ENCODE measurements at places on chromosomes 3 and 15.
A peak's percentile ranks its signal among the peaks of the same experiment; 100 is the strongest.

- no peak for DNase-seq
Observed at GRCh38 chr15:92812271-92812670, 87.9 kb upstream of the CHD2 start.

DNA sequence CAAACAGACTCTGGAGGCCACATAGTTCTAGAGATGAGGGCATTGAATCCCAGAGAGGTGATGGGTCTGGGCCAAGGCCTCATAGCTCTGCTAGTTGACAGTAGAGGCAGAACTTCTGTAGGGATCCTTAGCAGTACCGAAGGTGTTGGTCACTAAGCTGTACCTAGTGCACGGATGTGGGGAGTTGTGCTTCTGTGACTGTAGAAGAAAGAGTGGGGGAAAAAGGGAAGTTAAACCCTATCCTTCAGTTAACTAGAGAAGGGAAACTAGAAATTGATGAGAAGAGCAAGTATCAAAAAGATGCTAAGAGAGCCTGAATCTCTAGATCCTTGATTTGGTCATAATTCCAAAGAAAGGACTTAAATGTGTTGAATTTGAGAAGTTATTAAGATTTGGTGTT lies 186.7 kb downstream of the NFKBIZ start:
- DNase-seq: no peak

DNA sequence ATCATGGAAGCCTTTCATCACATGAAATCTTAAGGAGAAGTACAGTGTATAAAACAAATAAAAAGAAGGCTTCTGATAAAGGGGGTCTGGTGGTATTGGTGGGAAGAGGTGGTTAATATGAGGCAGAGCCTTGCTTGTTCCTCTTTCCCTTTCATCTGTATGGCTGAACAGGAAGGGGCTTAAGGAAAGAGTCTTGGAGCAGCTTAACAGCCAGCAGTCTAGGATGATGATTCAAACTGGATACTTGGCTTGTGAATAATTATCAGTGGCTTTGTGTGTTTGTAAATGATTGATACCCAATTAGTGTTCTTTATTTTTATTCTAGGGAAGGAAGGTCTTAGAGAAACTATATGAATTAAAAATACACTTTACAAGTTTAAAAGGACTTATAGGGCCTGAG lies 29.1 kb upstream of the TCAIM start:
- DNase-seq: no peak

- no peak for DNase-seq
Observed at GRCh38 chr3:196115678-196116083, 33.8 kb upstream of the TFRC start.

DNA sequence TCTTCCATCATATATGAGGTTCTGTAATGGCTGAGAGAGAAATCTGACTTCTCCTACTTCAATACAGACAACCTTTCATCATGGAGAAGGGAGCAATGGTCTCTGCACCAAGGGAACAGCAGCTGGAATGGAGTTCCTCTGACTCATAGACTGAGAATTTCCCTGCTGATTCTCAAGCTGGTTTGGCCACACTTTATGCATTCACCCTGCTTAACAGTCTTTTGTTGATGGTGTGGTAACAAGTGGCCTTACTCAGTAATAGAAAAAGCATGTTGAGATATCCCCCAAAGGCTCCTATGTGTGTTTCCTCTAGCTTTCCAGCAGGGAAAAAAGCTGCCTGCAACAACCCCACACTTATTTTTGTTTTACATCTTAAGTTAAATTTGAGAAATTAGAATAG lies 138.1 kb downstream of the GREM1 start:
- peak; percentile 93 for DNase-seq

- no peak for DNase-seq
Observed at GRCh38 chr15:98941595-98942255, 65.9 kb downstream of the PGPEP1L start.

DNA sequence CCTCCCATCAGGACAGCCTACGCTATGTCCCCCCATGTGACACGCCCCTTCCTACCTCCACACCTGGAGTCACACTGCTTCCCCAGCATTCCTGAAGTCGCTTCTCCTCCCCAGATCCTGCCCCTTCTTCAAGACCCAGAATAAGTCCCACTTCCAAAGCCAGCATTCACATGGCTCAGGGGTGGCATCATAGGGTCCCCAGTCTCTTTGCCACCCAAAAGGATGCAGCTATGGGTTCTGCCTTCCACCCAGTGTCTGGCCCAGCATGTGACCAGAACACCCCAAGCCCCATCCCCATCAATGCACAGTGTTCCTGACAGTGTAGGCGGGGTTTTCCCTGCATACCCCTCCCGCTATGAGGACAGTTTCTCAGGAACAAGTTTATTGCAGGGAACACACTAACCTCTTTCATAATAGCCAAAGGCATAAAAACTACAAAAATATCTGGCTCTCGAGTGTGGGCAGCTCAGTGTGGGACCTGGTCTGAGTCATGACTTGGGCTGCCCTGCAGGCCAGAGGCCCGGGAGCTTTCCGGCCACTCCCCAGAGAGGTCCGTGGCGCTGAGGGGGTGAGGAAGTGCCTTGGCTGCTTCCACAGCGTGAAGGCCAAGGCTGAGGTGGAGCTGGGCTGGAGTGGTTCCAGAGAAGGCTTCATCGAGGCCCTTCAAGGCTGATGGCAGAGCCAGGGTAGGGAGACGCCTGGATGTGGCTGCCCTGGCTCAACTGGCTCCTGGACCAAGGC lies 5.8 kb downstream of the ISLR start:
- peak; percentile 89 for DNase-seq

DNA sequence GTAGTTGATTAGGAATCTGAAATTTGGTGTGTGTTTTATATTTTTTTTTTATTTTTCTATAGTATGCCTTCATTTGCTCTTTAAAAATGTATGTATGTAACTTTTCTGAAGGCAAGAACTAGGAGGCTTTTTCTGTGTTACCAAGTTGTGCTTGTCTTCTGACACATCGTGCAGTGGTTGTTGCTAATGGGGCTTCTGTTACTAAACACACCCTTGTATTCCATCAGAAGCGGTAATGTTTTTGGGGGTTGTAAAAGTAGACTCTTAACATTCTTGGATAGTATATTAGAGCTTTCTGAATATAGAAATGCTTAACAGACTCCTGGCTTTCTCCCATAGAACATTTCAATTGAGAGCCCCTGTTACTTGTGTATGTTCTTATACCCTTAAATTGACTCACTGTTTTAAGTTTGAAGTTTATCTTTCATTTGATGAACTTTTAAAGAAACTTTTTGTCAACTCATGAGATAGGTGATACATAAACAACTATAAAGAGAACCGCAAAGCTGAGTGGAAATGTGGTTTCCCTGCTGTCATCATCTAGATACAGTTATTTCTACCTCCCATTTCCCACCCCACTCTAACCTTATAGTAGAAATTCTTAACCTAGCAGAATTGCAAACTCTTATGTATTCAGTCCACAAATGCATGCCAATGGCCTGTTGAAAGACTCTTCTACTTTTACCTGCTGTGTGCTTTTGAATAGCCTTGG lies 2.5 kb downstream of the TIPARP start:
- DNase-seq: no peak

- DNase-seq: no peak
Observed at GRCh38 chr15:40767838-40768500, 1.8 kb upstream of the C15orf62 start.

DNA sequence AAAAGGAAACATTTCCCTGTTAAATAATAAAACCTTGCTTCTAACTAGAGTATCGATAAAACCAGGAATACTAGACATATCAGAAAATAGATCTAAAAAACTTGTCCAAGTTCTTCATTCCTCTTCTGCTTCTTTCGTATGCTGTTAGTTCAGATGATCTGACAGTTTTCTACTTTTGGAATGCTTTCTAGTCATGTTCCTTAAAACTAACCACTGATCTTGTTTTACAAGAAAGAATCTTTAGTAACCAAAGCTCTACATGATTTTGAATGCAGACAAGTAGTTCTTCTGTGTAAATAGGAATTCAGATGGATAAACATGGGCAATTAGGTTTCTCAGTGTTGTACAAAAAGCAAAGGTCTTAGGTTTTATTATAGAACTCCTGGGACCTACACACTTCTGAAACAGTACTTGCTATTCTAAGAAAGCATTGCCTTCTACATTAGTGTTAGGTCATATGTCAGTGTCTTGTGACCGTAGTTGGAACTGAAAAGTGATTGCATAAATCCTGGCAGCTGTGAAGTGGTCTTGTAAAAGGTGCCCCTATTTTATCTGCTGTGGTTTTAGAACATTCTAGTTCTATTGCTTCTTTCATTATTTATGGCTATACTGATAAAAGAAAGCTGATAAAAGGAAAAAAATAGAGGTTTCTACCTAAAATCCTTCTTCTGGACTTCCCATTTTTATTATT lies 40.7 kb downstream of the SNRK start:
- DNase-seq: no peak

- no peak for DNase-seq
Observed at GRCh38 chr15:80462836-80463512, 58.8 kb downstream of the ARNT2 start.

GRCh38 chr3:38985581-38985980 lies 66.2 kb downstream of the SCN11A start:
- peak; percentile 76 for DNase-seq

GRCh38 chr3:108090049-108090700 lies 656 bp downstream of the CD47 start:
- DNase-seq: no peak

GRCh38 chr3:89098173-89098572 lies 9.2 kb upstream of the EPHA3 start:
- DNase-seq: no peak

GRCh38 chr3:16288664-16289063 lies 23.7 kb downstream of the OXNAD1 start:
- DNase-seq: no peak

- DNase-seq: peak; percentile 91
Observed at GRCh38 chr15:52100807-52101442, 11.7 kb downstream of the BCL2L10 start.

GRCh38 chr3:129261894-129262293 lies 12.5 kb downstream of the COPG1 start:
- no peak for DNase-seq

DNA sequence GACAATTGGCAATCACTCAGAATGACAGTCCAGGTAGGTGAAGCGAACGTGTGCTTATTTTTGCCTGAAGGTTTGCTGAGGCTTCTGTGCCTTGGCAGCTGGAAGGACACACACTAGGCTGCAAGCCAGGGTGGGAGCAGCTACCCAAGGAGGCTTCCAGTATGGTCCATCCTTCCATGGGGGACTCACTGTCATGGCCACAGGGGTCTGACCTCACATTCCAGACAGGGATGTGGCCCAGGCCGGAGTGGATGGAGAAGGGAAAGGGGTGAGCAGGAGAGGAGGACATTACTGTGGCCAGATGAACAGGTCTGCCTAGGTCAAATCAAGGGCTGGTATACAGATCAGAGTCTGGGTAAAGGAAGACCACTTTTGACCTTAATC lies 247.7 kb downstream of the ADAMTS17 start:
- DNase-seq: no peak

DNA sequence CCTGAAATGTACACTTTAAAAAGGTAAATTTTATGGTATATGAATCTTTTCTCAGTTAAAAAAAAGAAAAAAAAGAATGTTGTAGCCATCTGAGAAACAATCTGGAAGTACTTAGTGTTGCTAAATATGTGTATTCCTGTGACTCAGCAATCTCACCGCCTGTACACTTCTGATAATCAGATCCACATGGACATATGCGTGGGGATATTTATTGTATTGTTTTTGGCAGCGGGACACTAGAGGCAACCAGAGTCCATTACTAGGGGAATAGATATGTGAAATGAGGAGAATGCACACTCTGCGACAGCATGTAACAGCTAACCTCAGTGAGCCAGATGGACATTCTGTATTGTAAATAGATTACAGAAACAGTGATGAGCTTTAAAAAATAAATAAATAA lies 65.4 kb downstream of the AQP9 start:
- DNase-seq: peak; percentile 96

GRCh38 chr3:102233881-102234280 lies 200.9 kb upstream of the ZPLD1 start:
- DNase-seq: no peak

DNA sequence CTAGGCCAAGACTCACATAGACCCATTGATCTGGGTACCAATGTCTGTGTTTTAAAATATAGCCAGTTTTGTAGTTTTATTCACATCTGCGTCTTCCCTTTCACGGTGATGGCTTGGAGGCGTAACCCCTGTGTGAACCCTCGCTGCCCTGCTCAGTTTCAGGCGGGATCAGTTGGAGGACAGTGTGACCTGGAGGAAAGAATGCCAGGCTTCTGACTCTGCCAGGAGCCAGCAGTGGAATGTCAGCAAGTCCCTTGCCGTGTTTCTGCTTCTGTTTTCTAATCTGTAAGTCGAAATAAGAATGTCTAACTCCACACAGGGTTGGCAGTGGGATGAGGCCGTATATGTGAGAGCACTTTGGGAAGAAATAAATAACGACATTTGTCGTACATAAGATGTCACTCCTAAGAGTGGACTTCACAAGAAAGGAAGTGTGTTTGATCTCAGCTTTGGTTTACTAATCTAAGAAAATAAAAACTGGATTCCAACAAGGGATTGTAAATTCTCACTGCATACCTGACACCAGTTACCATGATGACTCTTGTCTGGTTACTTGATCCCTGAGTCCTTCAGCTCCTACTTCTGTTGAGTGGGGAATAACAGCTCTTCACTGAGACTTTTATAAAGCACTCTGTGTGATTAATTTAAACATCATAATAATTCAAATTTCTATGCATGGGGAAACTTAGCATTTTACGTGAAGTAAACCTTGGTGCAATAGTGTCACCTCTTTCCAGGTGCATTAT lies 6.3 kb upstream of the CA12 start:
- DNase-seq: no peak

- DNase-seq: no peak
Observed at GRCh38 chr3:12194669-12195161, 36.0 kb upstream of the TIMP4 start.

GRCh38 chr3:133843634-133844033 lies 38.0 kb downstream of the SRPRB start:
- peak; percentile 75 for DNase-seq

DNA sequence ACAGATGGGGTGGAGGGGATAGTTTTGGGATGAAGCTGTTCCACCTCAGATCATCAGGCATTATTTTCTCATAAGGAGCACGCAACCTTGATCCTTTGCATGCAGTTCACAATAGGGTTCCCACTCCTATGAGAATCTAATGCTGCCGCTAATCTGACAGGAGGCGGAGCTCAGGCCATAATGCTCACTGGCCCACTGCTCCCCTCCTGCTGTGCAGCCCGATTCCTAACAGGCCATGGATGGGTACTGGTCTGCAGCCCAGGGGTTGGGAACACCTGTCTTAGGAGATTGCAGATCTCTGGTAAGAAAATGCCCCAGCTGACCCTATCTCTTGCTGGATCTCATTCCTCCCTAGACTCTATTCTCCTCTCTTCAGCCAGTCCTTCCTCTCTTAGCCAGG lies 6.8 kb downstream of the CSTA start:
- no peak for DNase-seq

- DNase-seq: no peak
Observed at GRCh38 chr3:25581823-25582222, 82.9 kb downstream of the TOP2B start.

- DNase-seq: peak; percentile 47
Observed at GRCh38 chr3:143084856-143085731, 34.5 kb upstream of the CHST2 start.
